ENCODE measurements at places on chromosomes 3 and 15.

DNA sequence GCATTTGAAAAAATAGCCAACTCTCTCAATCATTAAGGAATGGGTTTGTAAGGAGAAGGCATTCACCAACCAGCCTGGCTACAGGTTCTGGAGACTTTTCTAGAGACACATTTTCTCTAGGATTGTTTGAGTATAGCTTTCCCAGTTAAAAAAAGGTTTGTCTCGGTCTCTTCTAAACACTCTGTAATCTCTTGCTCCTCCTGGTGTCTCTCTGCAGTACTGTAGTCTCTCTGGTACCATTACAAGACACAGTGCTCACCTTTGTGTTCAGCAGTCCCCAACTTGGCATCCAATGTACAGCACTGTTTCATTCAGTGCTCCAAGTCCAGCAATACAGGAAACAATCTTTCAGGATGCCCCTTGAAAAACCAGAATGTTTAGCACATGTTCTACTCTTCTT lies 534.4 kb downstream of the ZNF385D start:
- no peak for DNase-seq

DNA sequence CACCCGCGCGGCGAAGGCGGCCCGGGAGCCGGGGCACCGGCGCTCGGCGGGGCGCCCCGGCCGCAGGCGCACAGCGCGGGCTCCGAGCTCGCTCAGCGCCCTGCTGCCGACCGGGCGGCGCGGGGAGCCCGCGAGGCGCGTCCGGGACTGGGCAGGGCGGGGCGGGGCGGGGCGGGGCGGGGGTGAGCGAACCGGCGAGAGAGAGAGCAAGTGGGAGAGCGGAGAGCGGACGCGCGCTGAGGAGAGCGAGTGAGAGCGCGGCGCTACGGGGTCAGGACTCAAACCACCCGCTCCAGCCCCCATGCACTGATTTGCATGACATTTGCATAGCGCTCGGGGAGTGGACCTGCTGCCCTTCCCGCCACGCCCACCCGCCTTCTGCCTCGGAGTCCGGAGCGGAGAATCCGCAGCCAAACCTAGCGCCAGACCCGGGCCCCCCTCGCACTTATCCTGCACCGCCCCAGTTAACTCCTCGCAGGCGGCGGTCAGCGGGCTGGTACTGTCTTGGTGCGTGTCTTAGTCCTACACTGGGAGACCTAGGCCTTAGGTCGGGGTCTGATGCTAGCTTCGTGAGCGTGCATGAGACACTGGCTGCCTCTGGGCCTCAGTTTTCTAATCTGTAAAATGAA lies at the start of gene MYLK:
Gene MYLK (minus strand): TSS at position 130 of the 629 bp plus-strand sequence. CDS start 90,491 bp downstream, outside the sequence.
- DNase-seq = peak; percentile 82

DNA sequence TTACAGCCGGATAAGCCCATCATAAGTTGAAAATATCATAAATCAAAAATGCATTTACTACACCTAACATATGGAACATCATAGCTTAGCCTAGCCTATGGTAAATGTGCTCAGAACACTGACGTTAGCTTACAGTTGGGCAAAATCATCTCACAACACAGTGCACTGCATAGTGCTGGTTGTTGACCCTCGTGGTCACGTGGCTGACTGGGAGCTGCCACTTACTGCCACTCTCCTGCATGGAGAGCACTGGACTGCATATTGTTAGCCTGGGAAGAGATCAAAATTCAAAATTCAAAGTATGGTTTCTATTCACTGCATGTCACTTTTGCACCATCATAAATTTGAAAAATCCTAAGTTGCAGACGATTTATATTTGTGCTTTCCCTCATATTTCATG lies 94.0 kb upstream of the CACNA2D3 start:
- no peak for DNase-seq

DNA sequence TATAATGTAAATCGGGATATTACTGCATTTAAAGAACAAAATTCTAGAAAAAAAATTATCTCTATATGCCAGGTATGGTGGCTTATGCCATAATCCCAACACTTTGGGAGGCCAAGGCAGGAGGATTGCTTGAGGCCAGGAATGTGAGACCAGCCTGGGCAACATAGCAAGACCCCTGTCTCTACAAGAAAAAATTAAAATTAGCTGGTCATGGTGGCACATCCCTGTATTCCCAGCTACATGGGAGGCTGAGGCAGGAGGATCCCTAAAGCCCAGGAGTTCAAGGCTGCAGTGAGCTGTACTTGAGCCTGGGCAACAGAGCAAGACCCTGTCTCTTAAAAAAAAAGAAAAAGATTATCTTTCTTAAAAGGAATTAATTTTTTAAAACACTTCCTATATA lies 12.8 kb downstream of the SENP7 start:
- no peak for DNase-seq
